CD4-positive, CD25-positive, alpha-beta regulatory T cell (primary cell): ENCODE measurements at places on chromosomes 5 and 9. TPM values are rescaled to one million over a fixed set of nuclear protein-coding genes. Genes with fewer than 3 reads are reported as not detected.
A peak's percentile ranks its signal among the peaks of the same experiment; 100 is the strongest.

DNA sequence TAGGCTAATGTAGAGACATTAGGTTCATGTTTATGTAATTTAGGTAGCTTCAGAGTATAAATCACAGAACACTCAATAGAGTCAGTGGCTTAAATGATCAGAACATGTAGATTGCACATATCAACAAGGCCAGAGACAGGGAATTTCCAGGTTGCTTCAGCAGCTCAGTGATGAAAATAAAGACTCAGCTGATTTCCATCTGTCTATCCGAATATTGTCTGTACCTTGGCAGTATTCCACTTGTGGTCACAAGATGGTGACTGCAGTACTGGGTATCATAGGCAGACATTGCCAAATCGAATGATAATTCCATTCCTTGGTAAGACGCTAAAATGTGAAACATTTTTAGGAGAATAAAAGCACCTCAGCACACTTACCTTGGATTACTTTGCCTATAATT is 702.2 kb downstream of the MAT2B start:
- DNase-seq: no peak

DNA sequence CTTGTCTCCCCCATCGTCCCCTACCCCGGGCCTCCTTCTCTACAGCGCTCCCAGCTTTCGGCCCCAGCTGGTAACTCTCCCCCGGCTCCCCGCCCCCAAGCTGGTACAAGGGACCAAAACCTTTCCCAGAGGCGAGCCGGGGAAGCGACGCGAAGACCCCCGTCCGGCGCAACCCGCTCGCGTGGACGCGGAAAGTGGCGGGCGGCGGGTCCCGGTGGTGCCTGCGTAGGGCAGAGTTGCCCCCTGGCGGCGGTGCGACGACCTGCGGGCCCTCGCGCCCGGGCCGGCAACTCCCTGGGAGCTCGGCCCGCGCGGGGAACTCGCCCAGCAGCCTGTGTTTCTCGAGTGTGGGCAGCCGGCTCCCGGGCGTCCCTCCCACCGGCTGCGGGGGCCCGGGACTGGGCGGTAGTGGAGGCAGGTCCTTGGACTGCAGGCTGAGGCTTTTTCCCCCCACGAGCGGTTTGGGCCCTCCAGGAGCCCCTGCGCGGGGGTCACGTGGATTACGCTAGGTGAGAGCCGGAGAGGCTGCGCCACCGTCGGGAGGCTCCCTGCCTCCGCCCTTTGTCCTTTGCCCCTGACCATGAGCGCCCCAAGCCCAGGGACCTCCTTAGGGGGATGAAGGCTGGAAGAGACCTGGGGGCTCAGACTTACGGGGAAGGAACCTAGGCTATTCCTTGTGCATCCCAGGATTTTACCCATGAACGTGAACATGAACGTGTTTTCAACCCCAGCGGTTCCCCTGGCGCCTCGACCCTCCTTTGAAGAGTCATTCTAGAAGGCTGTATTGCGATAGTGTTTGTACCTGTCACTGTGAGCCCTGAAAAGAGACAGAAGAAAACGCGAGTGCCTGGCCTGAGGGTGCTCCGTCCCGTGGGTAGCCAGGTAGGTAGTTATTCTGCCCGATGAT is 2.9 kb upstream of the FOXD1 start:
- peak; percentile 25 for DNase-seq

IFNB1 gene
- not detected for total RNA-seq

GRCh38 chr5:168047043-168047668 is 244.3 kb upstream of the WWC1 start:
- no peak for DNase-seq

GCNT4 gene
- 16.6 TPM for total RNA-seq

DNA sequence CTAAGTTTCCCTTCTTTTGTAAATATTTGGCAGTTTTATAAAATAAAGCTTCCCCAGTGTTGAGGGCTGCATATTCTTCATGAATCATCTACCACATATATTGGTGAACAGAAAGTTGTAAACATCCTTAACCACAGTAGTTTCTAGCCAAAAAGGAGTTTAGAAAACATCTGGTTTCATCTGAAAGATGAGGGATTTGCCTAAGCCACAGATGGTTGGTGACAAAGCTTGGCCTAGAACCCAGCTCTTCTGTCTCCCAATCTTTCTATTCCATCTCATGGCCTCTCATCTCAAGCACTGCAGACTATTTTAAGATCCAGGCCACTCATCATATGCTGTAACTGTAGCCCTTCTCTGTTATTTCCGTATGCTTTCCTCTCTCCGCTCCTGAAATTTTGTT is 232.3 kb upstream of the TRPM3 start:
- DNase-seq: no peak

DNA sequence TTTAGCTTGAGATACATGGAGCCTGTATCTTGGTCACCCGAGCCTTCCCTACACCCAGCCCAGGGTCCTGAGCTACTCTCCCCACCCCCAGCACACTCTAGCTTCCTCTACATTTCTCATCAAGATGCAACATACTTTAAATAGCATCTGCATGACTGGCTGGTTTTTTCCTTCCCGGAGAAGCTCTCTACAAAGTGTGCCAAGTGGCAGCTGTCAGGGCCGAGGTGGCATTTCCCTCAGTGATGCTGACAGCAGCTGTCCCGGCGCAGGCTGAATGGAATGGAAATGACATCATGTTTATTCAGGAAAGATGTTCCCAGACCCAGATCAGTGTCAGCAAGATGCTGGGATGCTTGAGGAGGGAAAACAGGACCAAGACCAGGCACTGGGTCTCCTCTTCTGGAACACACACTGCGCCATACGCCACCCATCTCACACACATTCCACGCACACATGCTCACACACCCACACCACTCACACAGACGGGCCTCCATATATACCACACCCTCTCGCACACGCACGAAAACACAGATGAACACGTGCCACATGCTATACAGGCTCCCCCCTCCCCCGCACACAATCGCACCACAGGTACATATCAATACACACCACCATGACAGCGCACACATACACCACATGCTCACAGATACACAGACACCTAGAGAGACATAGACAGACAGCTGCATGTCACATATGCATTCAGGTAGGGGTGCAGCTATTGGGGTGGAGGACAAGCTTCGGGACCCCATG is 67.8 kb downstream of the LHX2 start:
- DNase-seq: no peak

DNA sequence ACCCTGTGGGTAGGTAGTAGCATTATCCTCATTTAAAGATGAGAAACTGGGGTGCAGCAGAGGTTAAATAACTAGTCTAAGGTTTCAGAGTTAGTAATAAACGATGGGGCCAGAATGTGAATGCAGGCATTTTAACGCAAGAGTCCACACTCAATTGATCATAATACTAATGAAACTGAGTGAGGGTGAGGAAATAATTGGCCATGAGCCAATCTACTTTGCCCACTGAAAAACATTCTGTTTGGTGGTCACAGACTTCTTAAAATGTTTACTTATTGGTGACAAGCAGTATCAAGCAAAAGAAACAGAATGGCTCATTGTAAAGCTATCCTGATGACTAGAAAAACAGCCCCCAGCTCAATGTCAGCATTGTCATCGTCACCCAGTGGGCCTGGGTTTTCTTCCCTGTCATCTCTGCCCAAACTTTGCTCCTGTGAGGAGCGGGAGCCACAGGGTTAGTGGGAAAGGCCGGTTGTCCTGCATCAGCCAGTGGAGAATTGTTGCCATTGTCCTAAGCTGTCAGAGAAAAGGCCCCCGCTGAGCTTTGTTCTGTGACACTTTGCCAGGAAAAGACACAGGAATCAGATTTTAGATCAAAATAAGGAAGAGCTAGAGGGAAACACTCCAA is 77.3 kb upstream of the MAN2A1 start:
- DNase-seq: no peak

LMNB1 gene
- total RNA-seq: 52.5 TPM

- no peak for DNase-seq
Observed at GRCh38 chr9:14923701-14924100, 13.5 kb upstream of the FREM1 start.

- DNase-seq: no peak
Observed at GRCh38 chr5:176822793-176823481, 12.6 kb downstream of the UNC5A start.

DNA sequence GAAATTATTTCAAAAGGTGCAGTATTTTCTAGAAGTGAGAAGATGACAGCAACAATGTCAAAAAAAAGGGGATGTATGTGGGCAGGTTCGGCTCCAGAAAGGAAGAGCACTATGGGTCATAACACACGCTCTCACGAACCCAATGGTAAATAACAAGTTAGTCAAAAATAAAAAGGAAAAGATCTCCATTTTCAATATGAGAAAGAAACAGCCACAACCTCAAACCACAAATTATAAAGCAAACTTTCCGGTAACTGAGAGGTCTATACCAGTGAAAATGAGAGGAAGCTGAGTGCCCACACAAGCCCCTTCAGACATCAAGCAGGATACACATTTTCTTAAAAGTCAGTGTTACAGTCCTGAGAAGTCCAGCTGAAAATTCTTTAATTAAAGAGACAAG is 398.5 kb upstream of the RPS23 start:
- no peak for DNase-seq

GRCh38 chr9:17531642-17532254 is 47.1 kb upstream of the SH3GL2 start:
- no peak for DNase-seq

- no peak for DNase-seq
Observed at GRCh38 chr5:51433052-51433710, 49.9 kb downstream of the ISL1 start.

DNA sequence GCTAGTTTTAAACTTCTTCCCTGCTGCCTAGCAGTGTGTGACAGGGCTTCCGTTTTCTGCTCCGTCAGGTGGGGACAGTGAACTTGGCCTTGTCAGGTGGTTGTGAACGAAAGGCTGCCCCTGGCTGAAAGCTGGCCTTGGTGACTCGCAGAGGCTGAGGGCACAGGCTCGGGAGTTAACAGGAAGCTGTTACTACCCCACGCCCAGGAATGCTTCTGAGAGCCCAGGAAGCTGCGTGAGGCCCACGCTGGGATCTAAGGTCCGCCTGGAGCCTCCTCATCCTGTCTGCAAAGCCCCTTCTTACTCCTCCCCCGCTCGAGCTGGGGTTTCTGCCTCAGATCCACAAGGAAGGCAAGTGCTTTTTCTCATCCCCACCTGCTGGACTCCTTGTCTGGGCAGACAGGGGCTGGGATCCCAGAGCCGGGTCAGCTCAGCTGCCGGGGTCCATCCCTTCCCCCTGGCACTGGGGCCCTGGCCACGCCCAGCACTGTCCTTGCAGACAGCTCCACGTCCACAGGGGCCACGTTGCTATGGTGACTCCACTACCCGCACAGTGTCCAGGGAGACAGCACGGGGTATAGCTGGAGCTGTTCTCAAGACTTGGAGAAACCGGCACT is 124.7 kb upstream of the TBC1D2 start:
- no peak for DNase-seq

DNA sequence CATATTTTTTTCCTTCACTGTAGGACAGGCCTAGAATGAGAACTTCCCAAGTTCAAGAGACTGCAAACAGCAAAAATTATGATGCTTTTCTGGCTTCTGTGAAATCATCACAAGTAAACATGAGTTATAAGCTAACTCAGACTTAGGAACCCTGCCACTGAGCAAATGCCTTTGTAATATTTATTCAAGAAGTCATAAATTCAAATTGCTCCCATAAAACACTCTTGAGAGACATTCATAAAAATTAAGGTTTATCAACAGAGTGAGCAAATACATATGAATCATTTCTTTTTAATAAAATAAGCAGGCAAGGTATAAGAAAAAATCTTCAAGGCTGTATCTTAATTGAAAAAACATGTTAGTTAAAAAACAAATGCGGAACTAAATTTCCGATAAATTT is 124.2 kb downstream of the GNA14 start:
- DNase-seq: no peak

SOX30 gene
- total RNA-seq: not detected

GRCh38 chr9:92954886-92955285 is 7.6 kb downstream of the FGD3 start:
- no peak for DNase-seq

DNA sequence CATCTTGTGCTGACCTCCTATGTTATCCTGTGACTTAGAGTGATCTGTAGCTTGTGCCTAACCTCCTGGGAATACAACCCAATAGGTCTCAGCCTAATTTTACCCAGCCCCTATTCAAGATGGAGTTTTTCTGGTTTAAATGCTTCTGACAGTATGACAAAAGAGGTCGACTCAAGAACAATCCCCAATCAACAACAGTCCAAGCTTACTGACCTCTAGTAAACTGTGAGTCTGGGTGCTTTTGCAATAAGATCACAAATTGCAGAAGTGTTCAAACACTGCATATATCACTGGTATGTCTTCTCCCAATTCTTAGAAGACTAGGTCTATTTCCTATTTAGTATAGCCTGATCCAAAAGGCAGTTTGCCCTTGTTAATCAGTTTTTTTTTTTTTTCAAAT is 323.5 kb upstream of the PTGER4 start:
- DNase-seq: no peak

GRCh38 chr9:79610019-79610631 is 38.4 kb downstream of the TLE4 start:
- no peak for DNase-seq

CNTNAP3 gene
- total RNA-seq: not detected

DNA sequence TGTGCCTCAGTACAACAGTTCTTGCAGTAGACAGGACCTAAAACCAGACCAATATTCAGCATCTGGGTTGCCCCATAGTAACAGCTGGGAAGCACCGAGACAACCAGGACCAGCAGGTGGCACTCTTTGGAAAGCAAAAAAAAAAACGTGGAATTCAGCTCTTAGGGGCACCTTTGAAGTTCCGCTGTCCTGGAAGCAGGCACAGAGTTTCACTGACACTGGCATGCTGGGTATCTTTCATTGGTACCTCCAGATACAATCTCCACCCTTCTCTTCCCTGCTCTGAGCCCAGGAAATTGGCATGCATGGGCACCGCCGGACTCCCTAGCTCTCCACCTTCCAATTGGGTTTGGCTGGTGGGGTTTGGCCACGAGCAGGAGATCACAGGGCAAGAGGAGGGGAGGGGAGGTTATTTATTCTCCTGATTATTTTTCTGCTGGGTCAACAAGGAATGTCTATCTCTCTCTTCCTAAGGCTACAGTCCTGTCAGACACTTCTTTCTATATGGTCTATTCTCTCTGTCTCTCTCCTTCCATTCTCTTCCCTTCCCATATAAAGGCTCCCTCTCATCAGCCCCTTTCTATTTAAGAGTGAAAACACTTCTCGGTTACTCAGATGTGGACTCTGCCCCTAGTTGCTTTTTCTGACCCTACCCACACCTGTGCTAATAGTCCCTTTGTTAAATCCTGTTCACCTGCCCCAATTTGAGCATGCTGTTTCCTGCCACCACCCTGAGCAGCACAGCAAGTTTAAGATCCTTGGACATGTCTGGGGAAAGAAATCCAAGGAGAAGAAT is 1.9 kb upstream of the IDNK start:
- DNase-seq: peak; percentile 59

ZDHHC11 gene
- total RNA-seq: 18.3 TPM

PCDHA1 gene
- not detected for total RNA-seq
